ENCODE measurements at places on chromosomes 3 and 15. TPM values are rescaled to one million over a fixed set of nuclear protein-coding genes. Genes with fewer than 3 reads are reported as not detected.

The CPNE9 gene
- not detected for total RNA-seq

The MORC1 gene
- total RNA-seq: not detected

The LMOD3 gene
- total RNA-seq: not detected

The NPAP1 gene
- total RNA-seq: not detected

The ASB7 gene
- total RNA-seq: 20.2 TPM

The TERC gene
- 246 TPM for total RNA-seq

The DNAJA4 gene
- not detected for total RNA-seq

The TJP1 gene
- total RNA-seq: 25.0 TPM

The CCR2 gene
- total RNA-seq: not detected

The CLDN18 gene
- total RNA-seq: not detected

The CLPX gene
- total RNA-seq: 21.2 TPM

The GOLGA6L4 gene
- not detected for total RNA-seq

The SLC28A1 gene
- not detected for total RNA-seq

The TWF2 gene
- total RNA-seq: 242 TPM

The ZMAT3 gene
- 9.8 TPM for total RNA-seq

The RTP3 gene
- total RNA-seq: not detected

The PLS1 gene
- total RNA-seq: 36.6 TPM

All from Caki2 (cell line).